Mesenchymal stem cell (in vitro differentiated cells and primary cell): ENCODE measurements at places on chromosomes 7 and 10.

- no peaks in the 10 kb centered on the region for H3K36me3 ChIP-seq
- no peaks in the 10 kb centered on the region for H3K4me1 ChIP-seq
- no peak overlapping the region for H3K27ac ChIP-seq
- no peak for DNase-seq
- no peak overlapping the region for H3K4me3 ChIP-seq
- no peaks in the 10 kb centered on the region for H3K27me3 ChIP-seq
These were observed 1424.6 kb upstream of the LRRTM3 start for GRCh38 chr10:65501259-65501658.

GRCh38 chr10:121033366-121033765, 182.2 kb downstream of the WDR11 start:
- DNase-seq: no peak
- no peaks in the 10 kb centered on the region for H3K36me3 ChIP-seq
- H3K27me3 ChIP-seq: no peaks in the 10 kb centered on the region
- H3K27ac ChIP-seq: no peak overlapping the region

DNA sequence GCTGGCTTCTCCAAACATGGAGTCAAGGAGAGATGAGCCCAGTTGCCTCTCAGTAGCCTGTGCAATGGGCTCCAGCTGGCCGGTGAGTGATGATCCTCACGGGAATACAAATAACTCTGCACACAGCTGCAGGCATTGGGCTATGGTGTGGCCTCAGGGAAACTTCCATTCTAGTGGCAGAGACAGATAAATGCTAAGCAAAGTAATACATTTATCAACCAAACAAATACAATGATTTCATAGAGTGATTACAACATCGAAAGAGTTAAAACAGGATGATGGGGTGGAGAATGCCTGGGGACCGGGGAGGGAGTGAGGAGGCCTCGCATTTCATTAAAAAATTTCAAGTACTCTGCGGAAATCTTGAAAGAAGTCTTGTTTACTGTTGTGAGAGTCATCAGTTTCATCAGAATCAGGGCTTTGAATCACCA, 15.0 kb upstream of the AKR1B1 start:
- H3K27me3 ChIP-seq: no peaks in the 10 kb centered on the region
- H3K27ac ChIP-seq: no peak overlapping the region
- DNase-seq: peak; percentile 84
- no peak overlapping the region for H3K4me3 ChIP-seq

GRCh38 chr7:8443576-8444467, 10.4 kb downstream of the NXPH1 start:
- peak; percentile 21 for DNase-seq
- H3K4me1 ChIP-seq: peaks cover 14% of the 10 kb centered on the region
- no peak overlapping the region for H3K27ac ChIP-seq
- H3K27me3 ChIP-seq: peaks cover 60% of the 10 kb centered on the region
- H3K36me3 ChIP-seq: no peaks in the 10 kb centered on the region
- H3K4me3 ChIP-seq: peak overlapping the region; percentile 44
